Hippocampal formation (tissue), 2 donors: ENCODE measurements at places on chromosomes 2 and 18.

DNA sequence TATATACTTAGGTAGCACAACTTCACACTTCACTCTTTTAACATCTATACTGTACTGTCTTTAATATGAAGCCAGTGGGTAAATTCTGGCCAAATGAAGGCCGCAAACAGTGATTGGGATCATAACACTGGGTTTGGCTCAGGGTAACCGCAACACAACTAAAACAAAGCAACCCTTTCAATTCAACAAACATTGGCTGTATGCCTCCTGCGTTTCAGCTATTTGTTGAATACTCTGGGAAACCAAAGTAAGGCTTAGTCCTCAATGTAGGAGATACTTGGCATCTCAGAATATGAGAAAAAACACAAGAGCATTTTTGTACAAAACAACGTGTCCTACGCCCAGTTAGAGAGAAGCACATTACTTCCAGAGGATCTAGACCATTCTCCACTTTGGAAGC, 693.3 kb upstream of the KLHL29 start:
- DNase-seq: no peak

DNA sequence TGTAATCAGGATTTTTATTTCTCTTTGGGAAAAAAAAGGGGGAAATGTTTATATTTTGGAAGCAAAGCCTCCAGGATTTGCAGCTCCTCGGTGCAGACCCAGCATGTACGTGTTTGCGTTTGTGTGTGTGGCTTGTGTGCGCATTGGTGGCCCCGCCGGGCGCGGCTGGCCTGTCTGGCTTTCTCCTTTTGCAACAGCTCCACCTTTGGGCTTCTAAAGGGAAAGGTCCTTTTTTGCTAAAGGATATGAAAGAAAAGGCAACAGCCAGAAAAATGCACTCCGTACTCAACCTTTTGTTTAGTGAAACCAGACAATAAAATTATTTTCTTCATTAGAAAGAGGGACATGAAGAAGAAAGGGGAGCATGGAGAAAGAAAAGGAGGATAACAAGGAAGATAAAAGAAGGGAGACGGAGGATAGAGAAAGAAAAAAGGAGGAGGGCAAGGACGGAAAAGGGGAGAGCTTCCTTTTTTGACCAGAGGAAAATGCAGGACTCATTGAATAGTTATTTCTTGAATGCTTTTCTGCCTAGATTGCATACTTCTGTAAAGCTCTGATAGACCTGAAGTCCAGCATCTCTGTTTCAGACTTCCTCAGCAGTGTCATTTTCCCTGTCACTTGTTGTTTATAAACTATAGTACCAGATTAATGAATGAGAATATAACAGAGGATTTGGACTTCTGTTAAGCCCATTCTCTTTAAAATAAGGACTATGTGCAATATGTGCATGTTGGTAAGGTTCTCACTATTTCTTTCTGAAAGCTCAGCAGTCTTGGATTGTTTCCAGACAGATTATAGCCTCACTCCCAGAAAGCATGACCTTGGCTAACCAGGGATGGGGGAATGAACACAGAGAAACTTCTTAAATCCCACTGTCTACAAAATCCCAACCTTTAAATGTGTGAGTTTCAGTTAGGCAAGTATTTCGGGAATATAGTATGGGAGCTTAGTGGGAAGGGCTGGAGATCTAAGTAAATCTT, 563.1 kb upstream of the PIK3C3 start:
- peak; percentile 49 for DNase-seq

DNA sequence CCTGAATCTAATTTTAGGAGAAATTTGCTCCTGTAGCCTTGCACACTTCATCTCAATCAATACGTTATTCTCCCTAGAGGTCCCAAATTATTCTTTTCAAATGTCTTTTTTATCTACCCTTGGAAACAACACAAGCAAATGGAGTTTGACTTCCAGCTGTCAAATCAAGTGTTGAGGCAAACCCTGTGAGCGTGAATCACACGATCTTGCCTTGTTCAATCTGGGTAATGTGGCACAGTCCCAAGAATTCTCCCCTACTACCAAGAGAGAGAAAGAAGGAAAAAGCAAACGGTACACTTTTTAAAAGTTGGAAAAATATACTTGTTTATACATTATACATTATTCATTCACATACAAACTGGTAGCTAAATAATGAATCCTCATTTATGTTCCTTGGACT, 2035.3 kb upstream of the CELF4 start:
- no peak for DNase-seq

DNA sequence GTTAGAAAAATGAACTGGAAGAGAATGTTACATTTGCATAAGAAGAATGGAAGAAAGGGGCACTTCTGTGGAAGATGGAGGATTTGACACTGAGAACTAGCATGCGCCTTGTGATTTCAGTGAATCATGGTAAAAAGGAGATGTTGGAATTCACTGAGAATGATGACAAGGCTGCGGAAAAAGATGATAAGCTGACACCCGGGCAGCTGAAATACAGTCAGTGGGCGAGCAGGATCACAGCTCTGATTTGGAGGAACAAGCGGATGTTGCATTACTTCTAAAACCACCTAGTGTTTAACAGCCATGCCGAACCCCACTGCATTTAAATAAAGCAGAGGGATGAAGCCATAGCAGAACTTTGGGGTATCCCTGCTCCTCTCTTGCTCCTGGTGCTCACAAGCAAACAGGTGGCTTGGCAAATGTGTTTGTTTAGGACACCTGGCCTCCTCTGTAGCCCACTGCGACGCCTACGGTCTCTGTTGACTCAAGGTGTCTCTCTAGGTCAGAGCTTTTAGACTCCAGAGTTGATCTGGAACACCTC, 134.9 kb downstream of the NDUFA10 start:
- no peak for DNase-seq

GRCh38 chr2:121722479-121722878, 14.2 kb downstream of the NIFK start:
- no peak for DNase-seq

DNA sequence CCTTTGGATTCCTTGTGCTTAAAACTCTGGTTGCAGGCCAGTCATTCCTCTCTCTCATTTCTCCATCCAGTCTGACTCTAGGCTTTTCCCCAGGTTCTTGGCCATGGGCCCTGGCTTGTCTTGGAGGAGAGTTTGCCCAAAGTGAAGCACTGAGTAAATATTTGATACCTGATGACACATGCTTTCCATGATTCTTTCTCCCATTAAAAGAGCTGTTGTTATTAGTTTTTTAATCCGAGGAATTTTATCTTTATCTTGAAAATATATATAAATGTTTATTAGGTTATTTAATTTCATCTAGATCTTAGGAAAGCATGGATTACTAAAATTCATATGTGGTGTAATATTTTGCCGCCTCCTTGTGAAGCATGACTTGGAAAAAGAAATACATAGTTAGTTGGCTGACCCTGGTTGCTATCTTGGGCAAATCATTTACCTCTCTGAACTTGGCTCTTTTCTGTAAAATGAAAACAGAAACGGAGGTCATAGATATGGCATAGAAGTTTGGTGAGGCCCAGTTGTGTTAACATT, 650.1 kb downstream of the SLC4A3 start:
- DNase-seq: no peak

DNA sequence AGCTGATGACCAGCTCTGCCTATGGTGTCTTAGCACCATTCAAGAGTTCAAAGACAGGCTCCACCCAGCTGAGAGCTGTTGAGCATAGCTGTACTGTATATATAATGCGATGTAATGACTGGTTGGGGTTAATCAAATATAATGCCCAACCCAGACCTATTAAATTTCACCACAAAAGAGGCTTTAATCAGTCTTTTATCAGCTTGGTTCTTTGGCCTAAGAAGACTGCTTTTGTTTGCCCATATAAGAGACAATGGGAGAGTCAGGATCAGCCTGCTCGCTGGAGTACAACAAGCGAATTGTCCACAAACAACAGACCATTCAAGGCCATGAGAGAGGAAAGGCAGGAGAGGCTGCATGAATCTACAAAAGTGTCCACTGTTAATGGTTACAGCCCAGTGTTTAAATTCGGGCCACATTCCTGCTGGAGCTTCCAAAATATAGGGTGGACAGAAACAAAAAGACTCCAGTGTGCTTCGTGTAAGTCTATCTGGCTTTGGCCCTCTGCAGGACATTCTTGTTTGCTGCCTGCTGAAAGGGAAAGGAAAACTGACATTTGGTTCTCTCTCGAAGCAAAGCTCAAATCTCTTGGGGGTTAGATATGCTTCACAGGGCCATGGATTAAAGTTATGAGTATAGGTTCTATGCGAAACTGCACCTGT, 299.0 kb upstream of the FBXO11 start:
- DNase-seq: peak; percentile 98

GRCh38 chr18:3967359-3968180, 487.5 kb downstream of the DLGAP1 start:
- DNase-seq: no peak

GRCh38 chr2:46831869-46832265, 83.7 kb downstream of the MCFD2 start:
- no peak for DNase-seq

- DNase-seq: no peak
Observed at GRCh38 chr2:159225025-159226016, 61.2 kb downstream of the WDSUB1 start.

DNA sequence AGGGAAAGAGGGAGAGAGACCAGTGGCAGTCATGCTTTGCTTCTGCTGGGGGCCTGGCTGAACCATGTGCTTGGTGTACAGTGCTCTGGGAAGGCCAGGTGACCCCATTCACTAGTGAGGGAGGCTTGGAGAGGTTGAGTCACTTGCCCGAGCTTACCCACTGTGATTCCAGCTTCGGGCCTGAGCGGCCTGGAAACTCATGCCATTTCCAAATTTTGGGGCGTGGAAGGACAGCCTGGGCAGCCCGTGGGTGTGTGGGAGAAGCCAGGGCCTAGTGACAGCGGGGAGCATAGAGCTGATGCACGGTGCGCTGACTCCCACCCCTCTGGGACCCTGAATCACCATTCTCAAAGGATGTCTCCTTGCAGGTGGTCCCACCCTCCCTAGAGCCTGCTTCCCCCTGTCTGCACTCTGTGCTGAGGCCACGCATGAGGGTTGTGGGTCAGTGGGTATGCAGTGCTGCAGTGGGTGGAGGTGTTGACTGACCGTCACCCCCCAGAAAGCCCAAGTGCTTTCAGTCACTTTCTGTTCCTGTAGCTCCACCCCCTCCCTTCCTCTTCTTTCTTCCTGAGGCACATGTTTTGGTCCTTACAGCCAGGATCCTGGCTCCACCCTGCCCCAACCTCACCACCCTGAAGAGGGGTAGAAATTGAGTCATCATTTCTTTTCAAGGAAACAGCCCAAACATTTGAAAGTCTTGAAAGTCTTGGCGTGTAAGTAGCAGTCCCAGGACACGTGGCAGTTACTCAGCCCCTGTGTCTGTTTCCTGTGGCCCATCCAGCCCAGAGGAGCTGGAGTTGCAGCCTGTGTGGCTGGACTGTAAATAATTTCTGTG, 69.3 kb upstream of the MCFD2 start:
- peak; percentile 42 for DNase-seq

DNA sequence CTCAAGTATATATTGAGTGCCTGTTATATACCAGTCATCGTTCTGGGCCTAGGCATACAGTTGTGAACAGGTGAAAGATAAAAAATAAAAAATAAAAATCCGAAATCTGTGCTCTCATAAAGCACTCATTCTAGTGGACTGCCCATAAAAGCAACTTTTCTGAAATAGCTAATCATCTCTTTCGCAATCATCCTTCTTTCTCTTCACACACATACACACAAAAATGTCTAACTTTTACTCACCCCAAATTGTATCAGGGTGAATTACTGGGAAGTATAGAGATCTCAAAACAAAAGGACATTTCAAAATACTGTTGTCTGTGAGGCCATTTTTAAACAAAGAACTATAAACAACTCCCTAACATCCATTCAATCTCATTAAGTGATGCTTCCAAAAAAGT, 29.6 kb upstream of the ORC2 start:
- DNase-seq: no peak

DNA sequence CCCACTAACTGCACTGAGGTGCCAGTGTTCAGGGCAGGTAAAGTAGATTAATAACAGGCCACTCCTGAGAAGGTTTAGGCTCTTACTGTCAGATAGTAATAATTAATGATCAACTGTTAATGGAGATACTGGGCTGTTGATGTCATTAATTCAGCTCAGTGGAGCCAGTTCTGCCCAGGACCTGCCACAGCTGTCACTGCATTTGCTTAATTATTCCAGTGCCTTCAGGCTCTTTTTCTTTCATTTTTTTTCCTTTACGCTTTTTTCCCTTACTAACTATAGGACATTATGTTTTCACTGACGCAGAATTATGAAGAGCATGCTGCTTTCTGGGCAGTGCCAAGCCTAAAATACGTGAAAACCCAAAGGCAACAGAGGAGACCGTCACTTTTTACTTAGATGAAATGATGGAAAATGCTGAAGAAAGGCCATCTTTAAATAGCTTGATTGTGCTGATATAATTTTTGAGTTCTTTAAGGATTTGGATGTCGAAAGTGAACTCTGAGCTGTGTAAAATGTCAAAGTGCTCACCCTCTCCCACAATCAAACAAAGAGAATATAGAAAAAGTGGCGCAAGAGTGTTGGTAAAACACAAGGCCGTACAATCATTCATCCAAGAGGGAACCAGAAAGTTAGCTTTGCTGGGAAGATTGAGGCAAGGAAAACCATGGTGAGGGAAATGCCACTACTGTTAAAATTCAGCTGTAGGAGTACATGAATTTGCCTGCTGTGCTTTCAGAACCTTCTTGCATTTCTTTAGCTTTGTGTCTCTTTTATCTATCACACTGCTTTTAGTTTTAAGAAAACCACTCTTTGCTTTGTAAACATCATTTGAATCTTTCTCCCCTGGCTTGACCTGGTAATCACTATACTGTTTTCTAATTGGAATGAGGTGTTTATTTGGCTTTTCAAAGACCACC, 192.0 kb upstream of the ZEB2 start:
- no peak for DNase-seq

DNA sequence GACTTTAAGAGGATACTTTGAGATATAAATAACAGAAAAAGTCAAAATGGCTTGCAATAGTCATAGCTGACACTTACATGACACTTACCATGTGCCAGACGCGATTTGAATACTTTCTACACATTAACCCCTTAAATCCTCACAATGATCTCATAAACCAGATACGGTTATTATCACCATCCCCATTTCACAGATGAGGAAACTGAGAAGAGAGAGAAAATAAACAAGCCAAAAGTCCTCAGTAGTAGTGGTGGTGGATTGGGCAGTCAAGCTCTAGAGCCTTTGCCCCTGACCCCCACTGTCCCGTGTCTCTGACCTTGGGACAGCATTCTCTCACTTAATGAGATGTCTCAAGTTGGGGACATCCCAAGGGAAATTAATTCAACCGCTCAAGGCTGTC, 105.2 kb upstream of the TAF1B start:
- DNase-seq: no peak

- DNase-seq: peak; percentile 36
Observed at GRCh38 chr2:42494355-42495233, 812 bp upstream of the KCNG3 start.

DNA sequence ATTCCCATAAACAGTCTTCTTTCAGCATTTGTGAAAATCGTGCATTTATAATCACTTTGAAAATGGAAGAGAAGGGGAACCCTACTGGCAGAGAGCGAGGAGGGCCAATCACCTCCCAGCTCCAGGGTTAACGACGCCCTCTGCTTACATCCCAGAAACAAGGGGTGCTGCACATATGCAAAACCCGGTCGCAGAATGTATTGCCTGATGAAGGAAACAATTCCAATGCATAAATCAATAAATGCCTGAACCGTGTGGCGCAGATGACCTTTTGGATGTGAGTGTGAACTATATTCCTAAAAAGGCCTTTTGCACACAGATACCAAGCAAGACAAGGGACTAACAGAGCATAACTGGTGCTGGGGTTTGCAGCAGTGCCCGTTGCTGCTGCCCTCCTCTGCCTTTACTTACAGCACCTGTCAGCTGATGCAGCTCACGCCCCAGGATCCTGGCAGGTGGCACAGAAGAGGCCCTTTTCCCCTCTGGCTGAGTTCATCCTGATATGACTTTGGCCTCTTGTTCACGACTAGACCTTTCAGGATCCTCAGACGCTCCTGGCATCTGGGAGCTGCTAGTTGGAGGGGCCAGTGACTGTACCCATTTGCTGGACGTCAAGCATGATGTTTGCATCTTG, 67.8 kb downstream of the MYT1L start:
- DNase-seq: no peak
